ENCODE measurements at places on chromosomes 4 and X.

DNA sequence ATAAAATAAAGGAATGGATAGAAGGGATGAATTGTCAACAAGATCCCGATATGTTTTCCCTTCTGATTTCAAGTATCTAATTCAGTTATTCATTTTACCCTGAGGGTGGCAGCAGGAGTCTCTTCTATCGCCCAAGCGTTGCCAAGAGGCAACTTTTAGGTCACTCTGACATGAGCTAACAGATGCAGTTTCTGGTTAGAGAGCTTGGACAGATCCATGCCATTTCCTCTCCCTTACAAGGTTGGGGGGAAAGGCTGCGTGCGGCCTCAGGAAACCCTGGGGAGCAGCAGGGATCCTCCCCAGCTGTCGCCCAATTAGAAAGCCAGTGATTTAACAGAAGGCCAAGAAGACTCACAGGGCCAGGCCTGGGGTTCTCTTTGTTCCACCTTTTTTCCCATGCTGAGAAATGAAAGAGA is 35.3 kb upstream of the WAS start:
- no peak for DNase-seq

GRCh38 chrX:38804682-38805431 is 3.6 kb downstream of the MID1IP1 start:
- DNase-seq: no peak

GRCh38 chr4:88158489-88159228 is at the start of gene ABCG2:
TSS of gene ABCG2 (minus strand) at chr4:88158639. CDS start at chr4:88139995, 18,644 bp downstream.
- peak; percentile 17 for DNase-seq

- no peak for DNase-seq
Measured at GRCh38 chr4:41095973-41096372, 118.4 kb downstream of the APBB2 start.

DNA sequence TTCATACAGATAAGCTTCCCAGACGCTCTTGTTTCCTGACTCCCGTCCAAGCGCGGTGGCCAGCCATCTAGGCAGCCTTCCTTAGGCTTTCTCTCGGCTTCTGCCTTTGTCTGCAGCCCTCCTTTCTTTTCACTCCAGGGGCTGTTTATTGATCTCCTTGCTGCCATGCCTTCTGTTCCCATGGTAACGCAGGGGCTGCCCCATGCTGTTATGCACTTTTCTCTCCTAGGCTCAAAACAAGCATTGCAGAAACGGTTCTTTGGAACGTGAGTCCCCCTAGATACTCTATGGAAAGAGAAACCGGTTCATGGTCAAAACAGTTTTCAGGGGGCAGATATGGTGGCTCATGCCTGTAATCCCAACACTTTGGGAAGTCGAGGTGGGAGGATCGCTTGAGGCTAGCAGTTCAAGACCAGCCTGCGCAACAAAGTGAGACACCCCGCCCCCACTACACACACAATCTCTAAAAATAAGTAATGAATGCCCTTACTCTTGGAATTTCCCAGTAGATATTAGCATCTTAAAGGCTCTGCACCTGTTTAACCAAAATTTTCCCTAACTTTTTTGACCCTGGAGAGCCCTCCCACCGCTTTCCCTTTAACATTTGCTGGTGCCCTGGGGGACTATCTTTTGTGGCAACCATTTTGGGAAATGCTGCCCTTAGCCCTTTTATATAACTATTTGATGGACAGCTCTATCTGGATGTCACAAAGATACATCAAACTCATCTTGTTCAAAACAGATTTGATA is 53.9 kb upstream of the ZNF157 start:
- DNase-seq: no peak

DNA sequence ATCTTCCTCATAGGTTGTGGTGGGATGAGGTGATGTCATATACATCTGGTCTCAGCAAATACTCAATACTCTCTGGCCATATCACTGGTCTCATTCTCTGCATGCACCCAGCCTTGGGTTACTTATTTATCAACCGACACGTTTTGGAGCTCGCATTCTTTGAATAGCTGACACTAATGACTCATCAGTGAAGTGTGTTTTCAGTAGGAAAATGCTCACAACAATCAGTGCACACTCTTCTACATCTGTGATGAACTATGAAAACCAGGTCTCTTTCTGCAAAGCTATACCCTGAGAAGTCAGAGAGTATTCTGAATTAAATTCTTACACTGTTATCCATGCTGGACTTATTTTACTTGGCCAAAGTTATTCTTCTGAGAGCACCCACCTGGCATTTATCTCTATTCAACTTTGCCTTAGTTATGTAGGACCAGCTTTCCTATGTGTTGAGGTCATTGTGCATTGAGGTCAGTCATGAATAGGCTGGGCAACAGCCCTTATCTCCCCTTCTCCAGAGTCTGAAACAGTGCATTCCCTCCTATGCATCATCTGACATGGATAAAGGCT is 58.7 kb upstream of the DHX15 start:
- DNase-seq: no peak

- DNase-seq: no peak
Measured at GRCh38 chr4:20423420-20423819, 171.7 kb downstream of the SLIT2 start.
